AML-193 (cell line): ENCODE measurements at places on chromosomes 1 and 21.
A peak's percentile ranks its signal among the peaks of the same experiment; 100 is the strongest.

GRCh38 chr1:84899969-84900368 lies 7.0 kb upstream of the LPAR3 start:
- DNase-seq: no peak

- no peak for DNase-seq
These were observed 94.7 kb downstream of the SIK1 start for GRCh38 chr21:43331962-43332828.

DNA sequence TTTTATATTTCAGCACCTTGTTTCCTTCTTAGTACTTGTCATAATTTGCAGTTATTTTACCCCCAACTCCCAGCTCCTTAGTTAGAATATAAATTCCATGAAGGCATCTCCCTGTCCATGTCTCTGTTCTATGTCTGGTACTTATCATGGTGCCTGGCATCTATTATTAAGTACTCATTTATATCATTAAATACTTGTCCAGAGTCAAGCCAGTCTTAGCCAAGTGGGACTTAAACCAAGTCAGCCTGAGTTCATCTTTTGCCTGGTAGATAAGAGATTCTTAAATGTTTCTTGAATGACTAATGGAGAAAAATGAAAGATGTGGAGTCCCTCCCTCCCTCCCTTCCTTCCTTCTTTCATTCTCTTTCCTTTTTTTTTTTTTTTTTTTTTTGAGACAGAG lies 9.4 kb downstream of the SLC25A44 start:
- DNase-seq: no peak

GRCh38 chr1:201004732-201005131 lies 18.8 kb downstream of the KIF21B start:
- no peak for DNase-seq

DNA sequence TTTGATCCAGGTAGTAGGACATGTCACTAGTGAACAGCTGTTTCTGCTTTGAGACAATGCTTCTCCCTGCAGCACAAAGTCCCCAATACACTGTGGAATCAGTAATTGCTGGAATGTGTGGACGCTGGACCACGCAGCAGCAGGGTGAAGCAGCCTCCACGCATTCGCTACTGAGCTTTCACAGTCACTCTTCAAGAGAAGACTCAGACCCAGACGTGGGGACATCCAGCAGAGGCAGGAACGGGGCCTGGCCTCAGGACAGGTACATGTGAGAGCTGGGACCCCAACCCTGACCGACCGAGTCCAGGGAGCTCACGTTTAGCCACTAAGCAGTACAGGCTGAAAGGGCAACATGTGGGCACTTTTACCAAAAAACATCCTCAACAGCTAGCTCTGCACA lies 34.1 kb upstream of the PRDM15 start:
- no peak for DNase-seq

DNA sequence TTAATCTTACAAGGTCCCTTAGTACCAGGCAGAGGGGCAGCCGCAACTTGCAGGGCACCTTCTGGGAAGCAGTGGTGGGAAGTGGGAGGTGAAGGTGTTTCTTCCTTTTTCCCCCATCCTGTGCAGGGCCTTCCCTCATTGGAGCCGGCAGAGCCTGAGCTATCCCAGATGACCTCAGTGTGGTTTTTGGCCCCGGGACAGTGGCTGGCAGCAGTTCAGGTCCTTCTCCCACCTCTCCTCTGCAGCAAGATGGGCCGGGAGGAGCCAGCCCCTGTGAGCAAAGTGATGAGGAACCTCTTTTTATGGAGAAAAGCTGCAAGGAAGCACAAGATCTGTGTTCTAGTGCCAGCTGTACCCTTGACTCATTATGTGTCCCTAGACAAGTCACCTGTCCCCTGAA lies 6.8 kb downstream of the PFKFB2 start:
- DNase-seq: no peak

- DNase-seq: no peak
These were observed 226.4 kb downstream of the TGFB2 start for GRCh38 chr1:218571491-218571890.

GRCh38 chr1:72119491-72119890 lies 162.8 kb downstream of the NEGR1 start:
- no peak for DNase-seq

- no peak for DNase-seq
These were observed 4.8 kb downstream of the EFHD2 start for GRCh38 chr1:15414445-15414983.

GRCh38 chr1:111145542-111145941 lies 5.5 kb downstream of the CEPT1 start:
- no peak for DNase-seq

DNA sequence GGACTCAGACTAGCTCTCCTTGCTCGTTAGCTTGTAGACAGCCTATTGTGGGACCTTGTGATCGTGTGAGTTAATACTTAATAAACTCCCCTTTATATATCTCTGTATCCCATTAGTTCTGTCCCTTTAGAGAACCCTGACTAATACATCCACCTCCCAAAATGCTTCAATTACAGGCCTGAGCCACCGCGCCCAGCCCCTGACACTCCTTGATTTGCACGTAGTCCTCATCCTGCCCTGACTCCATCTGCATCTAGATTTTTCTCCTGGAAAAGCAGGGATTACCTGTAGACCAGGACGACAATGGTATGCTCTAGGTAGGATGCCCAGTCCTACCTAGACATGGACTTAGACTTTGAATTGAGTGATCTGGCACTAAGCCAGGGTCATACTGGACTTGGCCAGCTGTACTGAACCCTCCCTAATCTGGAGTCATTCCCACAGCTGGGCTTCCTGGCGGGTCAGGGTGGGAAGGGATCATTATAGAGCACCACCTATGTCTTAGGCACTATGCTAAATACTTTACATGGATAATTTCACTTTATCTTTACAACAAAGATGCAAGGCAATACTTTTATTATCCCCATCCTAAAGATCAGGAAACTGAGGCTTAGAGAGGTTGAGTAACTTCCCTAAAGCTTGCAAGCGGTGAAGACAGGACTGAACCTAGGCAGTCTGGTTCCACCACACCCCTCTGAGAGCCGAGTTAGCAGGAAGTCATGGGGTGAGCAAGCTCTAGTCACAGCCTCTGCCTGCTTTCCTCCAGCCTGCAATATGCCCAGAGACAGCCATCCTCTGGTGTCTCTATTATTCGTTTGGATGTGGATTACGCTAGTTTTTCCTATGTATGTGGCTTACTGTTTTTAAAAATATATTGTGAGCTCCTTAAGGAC lies 89.4 kb downstream of the DTL start:
- peak; percentile 20 for DNase-seq

DNA sequence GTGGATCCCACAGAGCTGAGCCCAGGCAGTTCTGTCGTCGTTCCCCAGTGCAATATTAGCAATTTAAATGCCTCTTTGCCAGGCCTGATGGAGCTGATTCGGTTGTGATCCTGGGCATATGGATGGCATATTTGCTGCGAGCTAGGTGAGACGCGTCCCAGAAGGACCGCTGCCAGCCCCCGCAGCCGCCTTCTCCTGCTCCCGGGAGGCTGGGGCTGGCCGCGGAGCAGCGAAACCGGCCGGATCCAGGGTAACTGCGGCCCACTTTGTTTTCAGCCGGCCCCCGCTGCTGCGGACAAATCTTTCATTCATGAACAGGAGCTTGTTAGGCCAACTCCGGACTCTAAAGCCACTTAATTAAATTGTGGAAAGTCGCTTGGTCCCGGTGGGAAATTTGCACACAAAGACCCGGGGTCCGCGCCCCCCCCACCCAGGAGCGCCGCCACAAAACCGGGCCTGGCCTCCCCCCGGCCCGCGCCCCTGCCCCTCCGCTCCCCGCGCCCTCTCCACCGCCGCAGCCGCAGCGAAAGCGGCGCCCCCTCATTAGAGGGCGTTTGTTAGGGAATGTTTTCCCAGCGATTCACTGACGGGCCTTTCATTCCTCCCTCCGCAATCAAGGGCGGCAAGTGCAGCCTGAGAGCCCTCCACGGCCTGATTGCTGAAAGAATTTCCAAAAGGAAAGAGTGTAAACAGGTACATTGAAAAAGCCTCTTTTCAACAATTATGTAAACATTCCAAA lies 383.3 kb downstream of the RRAGC start:
- no peak for DNase-seq

GRCh38 chr1:10639775-10640578 lies 156.5 kb downstream of the CASZ1 start:
- DNase-seq: no peak

- DNase-seq: no peak
These were observed 126.9 kb upstream of the SLC35F3 start for GRCh38 chr1:233777566-233777965.
